Left forelimb (tissue), 1 donor: ENCODE measurements at places on chromosomes 7 and 10.
A peak's percentile ranks its signal among the peaks of the same experiment; 100 is the strongest.

- no peak for DNase-seq
Measured at GRCh38 chr10:16986082-16986405, 143.6 kb downstream of the CUBN start.

GRCh38 chr7:135509589-135509838 is 388 bp downstream of the CNOT4 start:
- no peak for DNase-seq

GRCh38 chr10:66941491-66941890 is 15.7 kb downstream of the LRRTM3 start:
- DNase-seq: no peak

GRCh38 chr7:99326408-99326782 is 697 bp downstream of the ARPC1A start:
- no peak for DNase-seq

GRCh38 chr7:86904949-86905834 is 154.3 kb downstream of the ELAPOR2 start:
- no peak for DNase-seq

DNA sequence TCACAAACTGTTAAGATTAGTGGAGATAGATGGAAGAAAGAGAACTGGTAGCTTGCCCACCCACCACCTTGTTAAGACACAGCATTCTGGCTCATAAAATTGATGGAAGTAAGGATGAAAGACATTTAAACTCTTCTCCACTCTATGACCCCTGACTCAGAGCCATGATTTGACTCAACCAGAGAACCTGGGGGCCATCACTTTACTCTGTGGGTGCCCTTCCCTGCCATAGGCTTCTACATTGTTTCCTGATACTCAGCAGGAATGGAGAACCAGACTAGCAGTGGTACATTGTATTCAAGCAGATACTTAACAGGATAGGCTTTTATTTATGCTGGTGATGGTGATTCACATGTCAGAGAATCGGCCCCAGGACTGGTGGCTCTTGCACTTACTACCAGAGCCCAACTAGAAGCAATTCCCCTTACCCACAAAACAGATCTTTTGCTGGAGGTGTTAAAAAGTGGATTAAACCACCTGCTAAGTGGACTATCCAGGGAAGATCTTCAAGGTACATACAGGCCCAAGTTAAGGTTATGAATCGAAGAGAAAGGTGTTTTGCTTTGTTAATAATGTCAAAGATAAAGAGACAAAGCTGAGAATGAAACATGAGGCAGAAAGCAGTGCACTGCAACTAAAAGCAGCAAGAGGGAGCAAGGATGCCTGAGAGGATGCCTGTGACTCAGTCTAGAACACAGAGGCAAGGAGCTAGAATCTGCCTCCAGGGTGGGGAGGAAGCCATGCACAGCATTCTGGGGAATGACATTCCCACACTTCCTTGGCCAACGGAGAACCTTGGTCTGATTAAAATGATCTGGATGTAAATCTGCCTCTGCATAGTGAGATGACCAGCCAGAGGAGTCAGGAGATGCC is 36.0 kb upstream of the GLI3 start:
- no peak for DNase-seq

- DNase-seq: no peak
Measured at GRCh38 chr10:72539137-72539536, 86.7 kb downstream of the MICU1 start.

DNA sequence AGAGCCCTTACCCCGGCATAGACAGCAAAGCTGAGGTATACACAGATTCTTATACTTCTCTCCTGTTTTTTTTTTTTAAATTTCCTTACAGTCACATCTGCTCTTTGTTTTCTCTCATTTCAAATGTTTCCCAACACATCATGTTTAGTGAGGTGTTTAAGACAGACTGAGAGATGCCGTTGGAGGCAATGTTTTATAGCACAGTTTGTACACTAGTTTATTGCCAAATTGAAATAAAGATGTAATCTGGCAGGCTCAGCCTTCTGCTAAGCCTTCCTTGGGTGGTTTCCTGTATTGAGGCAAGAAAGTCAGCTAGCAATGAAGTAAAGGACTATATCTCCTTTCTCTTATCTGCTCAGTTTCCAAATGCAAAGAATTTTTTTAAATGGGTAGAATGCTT is 393.4 kb downstream of the SORCS1 start:
- DNase-seq: no peak

- DNase-seq: no peak
Measured at GRCh38 chr10:77111611-77112550, 525.7 kb downstream of the KCNMA1 start.

DNA sequence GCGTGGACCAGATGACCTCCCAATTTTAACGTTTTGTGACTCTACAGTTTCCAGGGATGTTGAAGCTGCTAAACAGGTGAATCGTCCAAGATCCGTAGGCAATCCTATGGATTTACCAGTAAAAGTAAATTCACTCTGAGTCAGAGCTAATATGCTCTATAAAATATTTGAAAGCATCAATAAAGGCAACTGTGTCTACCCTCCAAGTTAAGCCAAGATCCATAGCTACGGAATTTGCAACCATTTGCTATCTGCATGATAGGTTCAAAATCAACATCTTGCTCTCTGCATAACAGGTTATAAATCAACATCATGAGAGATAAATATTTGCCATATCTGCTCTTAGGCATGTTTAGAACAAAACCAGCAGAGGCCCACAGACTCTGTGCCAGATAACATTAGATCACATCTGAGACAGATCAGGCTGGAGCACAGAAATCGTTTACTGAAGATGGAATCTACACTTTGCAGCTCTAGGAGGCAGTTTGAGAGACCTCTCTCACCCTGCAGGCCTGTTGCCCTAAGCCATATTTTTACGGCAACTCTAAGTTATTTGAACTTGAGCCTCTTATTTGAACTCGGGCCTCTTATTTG is 80.7 kb upstream of the PDCD4 start:
- no peak for DNase-seq

GRCh38 chr7:116356333-116356965 is 143.1 kb upstream of the CAV2 start:
- no peak for DNase-seq

DNA sequence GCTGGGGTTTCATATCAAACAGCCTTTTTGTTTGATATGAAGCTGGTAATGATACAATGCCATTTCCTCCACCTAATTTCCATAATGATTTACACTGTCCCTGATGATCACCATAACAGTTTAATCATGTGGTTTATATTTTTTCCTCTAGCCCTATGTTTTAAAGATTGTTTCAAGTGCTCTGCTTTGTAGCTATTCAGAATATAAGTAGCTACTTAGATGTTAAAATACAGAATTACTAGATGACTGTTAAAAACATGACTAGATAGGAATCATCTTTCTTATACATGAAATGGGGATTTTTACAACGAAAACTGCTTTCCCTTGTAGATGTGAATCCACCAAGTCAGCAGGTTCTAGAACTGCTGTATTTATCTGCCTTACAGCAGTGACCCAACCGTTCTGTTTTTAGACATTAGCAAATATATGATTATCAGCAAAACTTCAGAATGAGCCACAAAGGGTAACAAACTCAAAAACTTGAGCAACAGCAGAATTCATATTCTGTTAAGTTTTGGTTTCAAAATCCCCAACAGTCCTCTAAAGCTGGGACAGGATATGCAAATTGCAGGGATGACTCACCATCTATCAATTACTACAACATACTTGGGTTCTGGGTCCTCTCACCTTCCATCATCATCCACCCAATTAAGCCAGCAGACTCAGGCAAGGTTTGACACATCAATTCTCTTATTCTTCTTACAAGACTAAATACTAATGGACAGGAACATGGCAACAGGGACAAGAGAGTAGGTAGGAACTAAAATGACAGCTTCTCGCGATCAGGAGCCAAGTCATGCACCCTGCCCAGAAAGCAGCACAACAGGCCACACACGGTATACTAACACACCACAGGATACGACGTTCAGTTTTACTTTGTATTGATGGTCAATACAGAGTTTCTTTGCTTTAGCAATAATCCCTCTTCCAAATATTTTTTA is 83.9 kb downstream of the PIP4K2A start:
- DNase-seq: no peak

- no peak for DNase-seq
Measured at GRCh38 chr10:120069700-120070099, 177.2 kb downstream of the SEC23IP start.

DNA sequence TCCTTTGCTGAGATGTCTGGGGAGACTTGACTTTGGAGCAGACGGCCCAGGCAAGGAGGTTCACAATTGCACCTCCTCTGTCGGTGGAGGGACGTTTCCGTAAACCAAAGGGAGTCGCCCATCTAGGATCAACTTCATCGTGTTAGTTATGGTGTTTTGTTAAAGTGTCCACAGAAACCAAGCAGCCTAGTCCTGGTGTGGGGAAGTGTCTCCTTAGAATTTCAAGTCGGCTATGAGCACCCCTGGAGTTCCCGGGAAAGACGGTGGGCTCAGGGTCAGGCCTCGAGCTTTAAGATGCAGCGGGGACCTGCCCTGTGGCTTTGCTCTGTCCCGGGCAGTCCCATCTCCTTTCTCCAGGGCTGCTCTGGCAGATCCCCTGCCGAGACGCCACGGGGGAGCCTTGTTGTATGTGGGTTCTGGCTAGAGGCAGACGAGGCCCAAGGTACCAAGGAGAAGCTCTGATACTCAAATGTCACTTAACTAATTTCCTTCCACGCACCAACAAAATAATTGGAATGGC is 319.2 kb downstream of the ADARB2 start:
- peak; percentile 40 for DNase-seq

GRCh38 chr7:124570558-124570957 is 195.0 kb downstream of the GPR37 start:
- no peak for DNase-seq

DNA sequence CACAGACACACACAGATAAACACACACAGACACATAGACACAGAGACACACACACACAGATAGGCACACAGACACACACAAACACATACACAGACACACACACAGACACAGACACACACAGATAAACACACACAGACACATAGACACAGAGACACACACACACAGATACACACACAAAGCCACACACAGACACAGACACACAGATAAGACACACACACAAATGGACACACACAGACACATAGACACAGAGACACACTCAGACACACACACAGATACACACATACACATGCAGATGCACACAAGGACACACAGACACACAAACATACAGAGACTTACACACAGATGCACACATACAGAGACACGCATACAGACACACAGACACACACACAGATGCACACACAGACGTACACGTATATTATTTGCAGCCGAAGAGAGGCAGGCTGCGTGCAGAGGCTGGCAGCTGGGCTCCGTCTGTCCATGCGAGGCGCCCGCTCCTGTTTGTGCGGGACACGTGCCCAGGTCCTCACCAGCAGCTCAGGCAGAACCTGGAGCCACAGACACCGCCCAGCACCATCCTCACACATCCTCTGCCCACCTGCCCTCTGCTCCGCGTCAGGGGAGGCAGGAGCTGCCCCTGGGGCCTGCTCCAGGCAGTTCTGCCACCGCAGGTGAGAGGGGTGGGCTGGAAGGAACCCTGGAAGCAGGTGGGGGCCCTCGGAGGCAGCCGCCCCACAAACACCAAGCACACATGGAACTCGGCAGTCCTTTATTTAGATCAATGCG is 1.2 kb downstream of the CALML5 start:
- peak; percentile 48 for DNase-seq

GRCh38 chr10:29713450-29713849 is 78.7 kb upstream of the SVIL start:
- DNase-seq: no peak

DNA sequence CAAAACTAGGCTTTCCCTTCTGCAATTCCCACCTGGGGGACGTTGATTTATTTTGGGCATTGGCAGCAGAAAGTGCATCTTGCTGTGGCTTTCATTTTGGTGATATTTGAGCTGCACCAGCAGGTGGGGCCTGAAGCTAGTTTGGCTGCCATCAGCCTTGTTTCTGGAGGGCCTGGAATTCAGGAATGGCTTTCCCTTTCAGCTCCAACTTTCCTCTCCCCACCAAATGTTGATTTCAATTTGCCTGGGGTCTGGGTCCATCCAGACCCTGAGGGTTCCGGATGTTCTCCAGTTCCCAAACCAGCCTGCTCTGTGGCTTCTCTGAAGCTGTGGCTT is 640.4 kb downstream of the TYW1 start:
- no peak for DNase-seq

- no peak for DNase-seq
Measured at GRCh38 chr7:16765436-16765859, 11.9 kb downstream of the TSPAN13 start.
